Posterior vena cava (tissue), 2 donors: ENCODE measurements at places on chromosomes 7 and 10.

DNA sequence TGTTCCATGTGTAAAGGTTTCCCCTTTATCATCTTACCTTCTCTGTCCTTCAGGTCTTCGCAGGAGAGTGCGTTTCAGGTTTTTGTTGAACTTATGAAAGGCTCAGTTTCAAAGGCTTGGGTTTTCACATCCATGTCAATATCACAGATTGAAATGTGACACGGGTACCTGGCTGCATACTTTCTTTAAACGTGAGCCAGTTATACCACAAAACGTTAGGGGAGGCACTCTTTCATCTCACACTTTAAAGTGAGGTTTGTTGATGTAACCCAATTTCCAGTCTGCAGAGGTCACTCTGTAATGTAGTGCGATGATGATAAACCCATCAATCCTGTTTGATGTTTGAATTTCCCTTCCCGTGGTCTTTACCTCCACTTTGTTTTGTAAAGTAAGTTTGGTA is 506.9 kb downstream of the SUGCT start:
- no peak for DNase-seq

- DNase-seq = no peak
These were observed 106.5 kb upstream of the SEMA3C start for GRCh38 chr7:81025360-81025759.

DNA sequence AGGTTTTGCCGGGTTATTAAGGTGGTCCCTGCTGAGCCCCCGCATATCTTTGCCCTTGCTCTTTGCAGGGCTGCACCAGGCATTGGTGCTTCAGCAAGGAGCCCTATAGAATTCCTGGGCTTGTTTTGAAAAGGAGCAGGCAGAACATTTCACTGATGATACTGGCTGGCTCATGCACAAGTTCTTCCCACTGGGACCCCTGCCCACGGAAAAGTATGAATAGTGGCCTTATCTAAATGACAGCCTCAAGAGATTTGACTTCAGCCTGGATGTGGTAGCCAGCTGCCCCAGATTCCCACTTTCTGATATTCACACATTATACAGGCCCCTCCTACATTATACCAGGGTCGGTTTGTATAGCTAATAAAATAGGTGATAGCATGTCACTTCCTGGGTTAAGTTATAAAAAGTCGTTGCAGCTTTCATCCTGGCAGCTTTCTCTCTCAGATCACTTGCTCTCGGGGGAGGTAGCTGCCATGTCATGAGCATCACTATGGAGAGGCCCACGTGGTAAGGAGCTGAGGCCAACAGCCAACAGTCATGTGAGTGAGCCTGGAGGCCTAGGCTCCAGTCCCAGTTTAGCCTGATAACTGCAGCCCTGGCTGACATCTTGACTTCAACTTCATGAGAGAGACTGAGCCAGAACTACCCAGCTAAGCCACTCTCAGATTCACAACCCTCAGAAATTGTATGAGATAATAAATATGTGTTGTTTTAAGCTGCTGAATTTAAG is 16.8 kb upstream of the CRTAC1 start:
- DNase-seq = no peak

DNA sequence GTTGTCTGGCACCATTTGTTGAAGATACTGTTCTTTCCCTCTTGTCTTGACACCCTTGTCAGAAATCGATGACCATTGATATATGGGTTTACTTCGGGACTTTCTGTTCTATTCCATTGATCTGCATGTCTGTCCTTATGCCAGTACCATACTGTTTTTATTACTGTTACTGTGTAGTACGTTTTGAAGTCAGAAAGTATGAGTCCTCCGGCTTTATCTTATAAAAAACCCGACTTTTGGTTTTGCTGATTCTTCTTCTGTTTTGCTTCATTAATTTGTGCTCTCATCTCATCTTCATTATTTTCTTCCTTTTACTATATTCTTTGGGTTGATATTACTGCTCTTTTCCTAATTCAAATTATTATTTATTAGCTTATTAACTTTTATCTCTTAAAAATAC is 52.4 kb downstream of the MAPK8 start:
- no peak for DNase-seq

DNA sequence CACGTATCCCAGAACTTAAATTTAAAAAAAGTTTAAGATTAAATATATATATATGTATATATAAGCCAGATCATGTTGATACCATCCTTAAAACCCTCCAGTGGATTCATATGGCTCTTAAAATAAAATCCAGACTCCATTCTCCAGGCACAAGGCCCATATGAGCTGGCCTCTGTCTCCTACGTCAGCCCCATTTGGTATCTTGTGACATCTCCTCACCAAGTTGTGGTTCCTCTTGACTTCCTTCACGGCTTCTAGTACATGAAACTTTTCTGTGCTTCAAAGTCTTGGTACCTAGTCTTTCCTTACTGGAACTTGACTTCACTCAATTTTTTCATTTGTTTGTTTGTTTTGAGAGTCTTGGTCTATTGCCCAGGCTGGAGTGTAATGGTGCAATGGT is 61.3 kb downstream of the PRLHR start:
- DNase-seq = no peak
